Fibroblast of skin of abdomen (primary cell): ENCODE measurements at places on chromosomes 11 and 22.

GRCh38 chr11:69402251-69402887 lies 79.1 kb upstream of the LINC01488 start:
- no peak for DNase-seq

- no peak for DNase-seq
Observed at GRCh38 chr11:94516725-94517124, 4.5 kb downstream of the C11orf97 start.

GRCh38 chr11:27247660-27248059 lies 115.4 kb downstream of the CCDC34 start:
- DNase-seq, result no peak

DNA sequence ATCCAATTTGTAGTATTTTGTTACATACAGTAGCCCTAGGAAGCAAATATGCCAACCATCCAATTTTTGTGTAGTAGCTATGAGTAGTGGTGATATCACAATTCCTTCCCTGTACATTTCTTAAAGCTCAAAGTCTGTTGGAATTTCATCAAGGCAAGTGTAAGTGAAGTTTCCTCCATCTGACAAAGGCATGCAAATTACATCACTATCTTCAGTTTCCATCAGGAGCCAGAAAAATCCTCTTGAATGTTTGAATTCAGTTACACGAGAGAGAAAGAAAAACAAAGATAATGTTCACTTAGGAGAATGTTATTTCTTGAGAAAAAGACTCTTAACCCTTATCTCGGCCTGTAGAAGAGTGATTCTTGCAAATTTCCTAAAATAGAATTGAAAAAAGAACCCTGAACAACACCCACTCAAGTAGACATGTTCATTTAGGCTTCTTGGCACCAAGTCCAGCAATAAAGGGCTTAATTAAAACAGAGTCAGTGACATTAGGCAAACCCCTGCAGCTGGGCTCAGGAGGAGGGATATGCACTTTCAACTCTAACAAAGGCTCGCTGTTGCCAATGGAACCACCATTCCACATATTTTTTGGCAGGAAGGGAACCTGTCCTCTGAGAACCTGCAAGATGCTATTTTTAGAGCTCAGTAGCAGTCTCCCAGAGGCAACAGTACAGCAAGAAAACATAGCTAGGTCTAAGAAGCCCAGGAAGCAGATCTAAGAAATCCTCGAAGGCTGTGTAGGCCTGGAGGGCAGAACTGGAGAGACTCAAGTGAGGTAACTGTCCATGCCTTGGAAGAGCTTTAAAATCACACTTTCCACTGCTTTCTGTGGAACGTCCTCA lies 144.6 kb downstream of the CCDC81 start:
- DNase-seq, result peak; percentile 84

DNA sequence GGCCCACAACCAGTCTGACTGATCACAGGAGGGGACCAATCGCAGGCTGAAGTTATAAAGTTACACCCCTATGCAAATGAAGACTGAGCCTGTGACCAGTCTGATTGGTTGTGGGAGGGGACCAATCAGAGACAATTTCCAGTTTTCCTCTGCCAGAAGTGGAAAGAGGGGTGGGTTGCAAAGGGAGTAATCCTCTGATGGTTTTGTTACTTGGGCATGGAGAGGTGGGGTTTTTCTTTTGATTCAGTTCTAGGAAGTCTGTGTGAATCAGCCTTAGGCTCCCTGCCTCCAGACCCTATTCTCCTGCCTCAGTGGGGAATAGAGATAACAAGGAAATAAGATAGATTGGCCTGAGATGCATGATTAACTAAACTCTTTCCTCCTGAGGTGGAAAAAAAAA lies 9.9 kb downstream of the OR6M1 start:
- no peak for DNase-seq

GRCh38 chr11:103550811-103551210 lies 441.6 kb downstream of the DYNC2H1 start:
- DNase-seq, result no peak

DNA sequence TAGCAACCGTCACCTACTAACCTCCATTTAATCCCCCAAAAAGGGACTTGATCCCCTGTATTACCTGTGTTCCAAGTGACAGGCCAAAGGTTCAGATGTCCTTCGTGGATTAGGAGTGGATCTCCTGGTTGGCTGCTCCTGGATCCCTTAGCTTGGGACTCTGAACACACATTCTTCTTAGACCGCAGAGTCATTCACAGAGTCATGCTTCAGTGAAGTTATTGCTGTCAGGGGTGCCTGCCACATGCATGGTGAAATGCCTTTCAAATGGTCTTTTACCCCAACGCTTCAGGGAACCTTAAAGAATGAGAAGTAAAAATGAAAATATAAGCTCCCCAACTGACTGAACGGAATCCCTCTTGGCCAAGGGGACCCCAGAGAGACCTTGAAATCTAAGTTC lies 49.1 kb downstream of the ADAMTS8 start:
- DNase-seq, result no peak

DNA sequence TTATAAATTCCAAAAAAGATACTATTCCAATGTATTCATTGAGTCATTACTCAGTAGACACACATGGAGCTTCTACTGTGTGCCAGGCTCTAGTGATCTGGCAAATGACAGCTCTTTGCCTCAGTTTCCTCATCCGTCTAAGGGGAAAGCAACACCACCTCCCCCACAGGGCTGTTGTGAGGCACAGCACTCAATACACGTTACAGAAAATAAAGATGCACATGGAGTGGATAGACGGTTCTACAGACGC lies 6.5 kb upstream of the MALAT1 start:
- no peak for DNase-seq

- peak; percentile 72 for DNase-seq
Observed at GRCh38 chr22:18033204-18033998, 9.0 kb upstream of the MICAL3 start.

GRCh38 chr22:32617903-32618302 lies 143.3 kb downstream of the FBXO7 start:
- DNase-seq, result no peak

DNA sequence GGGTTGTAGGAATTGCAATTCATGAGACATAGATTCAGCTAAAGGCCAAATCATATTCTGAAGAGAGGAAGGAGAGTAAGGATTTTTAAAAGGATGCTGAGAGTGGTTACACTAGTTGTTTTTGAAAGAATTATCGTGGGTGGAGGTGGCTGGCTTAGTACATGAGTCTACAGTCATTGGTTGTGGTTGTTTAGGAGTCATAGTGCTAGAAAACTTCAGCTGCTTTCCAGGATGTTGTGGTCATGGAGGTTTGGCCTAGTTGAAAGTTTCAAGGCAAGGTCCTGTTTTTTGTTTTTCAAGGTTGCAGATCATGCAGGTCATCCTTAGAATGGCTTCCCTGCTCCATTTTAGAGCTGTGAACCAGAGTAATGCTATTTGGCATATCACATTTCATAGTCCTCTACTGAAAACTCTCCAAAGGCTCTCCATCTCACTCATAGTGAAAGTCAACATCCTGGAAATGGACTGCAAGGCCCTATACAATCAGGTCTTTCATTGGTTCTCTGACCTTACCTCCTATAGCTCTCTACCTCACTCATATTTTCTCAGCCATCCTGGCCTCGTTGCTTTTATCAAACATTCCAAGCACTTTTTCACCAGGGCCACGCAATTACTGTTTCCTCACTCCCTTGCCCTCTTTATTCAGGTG lies 26.1 kb upstream of the ZBTB44 start:
- no peak for DNase-seq

DNA sequence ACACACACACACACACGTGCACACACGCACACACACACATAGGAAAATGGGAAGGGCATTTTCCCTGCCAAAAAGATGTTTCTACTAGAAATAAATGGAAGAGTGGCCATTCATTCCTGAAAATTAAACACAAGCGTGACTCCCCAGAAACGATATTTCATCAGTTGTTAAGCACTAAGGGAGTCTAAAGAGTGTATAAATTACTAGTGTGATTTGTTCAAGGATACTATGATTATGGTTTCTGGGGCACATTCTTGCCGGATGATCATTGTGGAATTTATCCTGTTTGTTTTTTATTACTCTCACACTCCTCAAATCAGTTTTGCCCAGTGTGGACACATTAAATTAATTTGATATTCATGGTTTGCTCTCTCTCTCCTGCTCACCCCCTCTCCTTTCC lies 16.4 kb upstream of the AMOTL1 start:
- peak; percentile 67 for DNase-seq

DNA sequence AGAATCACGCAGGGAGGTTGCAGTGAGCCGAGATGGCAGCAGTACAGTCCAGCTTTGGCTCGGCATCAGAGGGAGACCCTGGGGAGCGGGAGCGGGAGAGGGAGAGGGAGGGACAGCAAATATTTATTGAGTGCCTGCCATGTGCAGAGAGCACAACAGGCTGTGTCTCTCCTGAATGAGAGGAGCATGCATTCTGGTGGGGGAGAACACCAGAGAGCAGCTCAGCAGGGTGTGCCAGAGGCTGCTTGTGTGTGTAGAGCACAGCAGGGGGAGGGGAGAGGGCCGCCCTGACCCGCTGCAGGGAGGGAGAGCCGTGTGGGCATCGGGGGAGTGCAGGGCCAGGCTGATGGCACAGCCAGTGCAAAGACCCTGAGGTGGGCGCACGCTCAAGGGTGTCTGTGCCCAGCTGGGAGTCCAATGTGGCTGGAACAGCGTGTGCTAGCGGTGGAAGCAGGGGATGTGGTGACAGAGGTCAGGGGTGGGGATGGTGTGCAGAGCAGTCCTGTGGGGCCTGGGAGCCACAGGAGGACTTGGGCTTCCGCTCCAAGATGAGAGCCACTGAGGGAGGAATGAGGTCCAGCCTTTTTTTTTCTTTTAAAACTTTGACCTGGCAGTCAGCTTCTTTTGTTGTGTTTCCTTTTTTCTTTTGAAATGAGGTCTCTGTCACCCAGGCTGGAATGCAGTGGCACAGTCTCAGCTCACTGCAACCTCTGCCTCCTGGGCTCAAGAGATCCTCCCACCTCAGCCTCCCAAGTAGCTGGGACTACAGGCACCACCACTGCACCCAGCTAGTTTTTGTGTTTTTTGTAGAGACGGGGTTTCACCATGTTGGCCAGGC lies 12.0 kb downstream of the PPIL2 start:
- DNase-seq, result no peak
